ENCODE measurements at places on chromosomes 1 and 21. TPM values are rescaled to one million over a fixed set of nuclear protein-coding genes. Genes with fewer than 3 reads are reported as not detected.

Gene TTC22
- 323 TPM for total RNA-seq

Gene TNFRSF4
- not detected for total RNA-seq

DNA sequence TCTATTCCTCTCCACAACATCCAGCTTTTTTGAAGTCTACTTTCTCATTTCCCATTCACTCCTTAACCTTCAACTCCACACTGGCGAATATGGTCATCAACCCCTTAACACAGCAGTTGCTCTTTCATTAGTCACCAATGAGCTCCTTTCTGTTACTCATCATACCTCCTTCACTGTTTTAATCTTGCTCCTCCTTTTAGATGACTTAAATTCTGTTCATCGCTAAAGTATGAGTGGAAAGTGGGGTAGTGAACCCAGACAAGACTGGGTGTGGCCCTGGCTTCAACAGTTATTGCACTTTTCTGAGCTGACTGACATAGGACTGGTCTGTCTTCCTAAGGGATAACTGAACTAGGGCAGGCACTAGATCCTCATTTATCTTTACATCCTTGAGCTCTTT lies 51.3 kb downstream of the AKT3 start:
- no peaks in the 10 kb centered on the region for H3K27me3 ChIP-seq
- no peak overlapping the region for H3K27ac ChIP-seq
- no peaks in the 10 kb centered on the region for H3K36me3 ChIP-seq
- H3K4me3 ChIP-seq = no peak overlapping the region

GRCh38 chr1:234613128-234613875 lies 3.3 kb upstream of the IRF2BP2 start:
- H3K27me3 ChIP-seq = no peaks in the 10 kb centered on the region
- peak overlapping the region; percentile 100 for H3K27ac ChIP-seq
- H3K36me3 ChIP-seq = peaks cover 6% of the 10 kb centered on the region
- no peak overlapping the region for H3K4me3 ChIP-seq
- DNase-seq = no peak

Gene TFAP2E
- not detected for total RNA-seq

Gene AMY1A
- total RNA-seq = not detected

GRCh38 chr1:184518736-184519357 lies 132.0 kb downstream of the C1orf21 start:
- H3K36me3 ChIP-seq = no peaks in the 10 kb centered on the region
- no peak overlapping the region for H3K4me3 ChIP-seq
- H3K4me1 ChIP-seq = no peaks in the 10 kb centered on the region
- DNase-seq = no peak
- H3K27me3 ChIP-seq = no peaks in the 10 kb centered on the region
- H3K27ac ChIP-seq = no peak overlapping the region

Gene TSSK3
- total RNA-seq = 0.31 TPM

Gene MASP2
- total RNA-seq = not detected

Gene PCAT6
- total RNA-seq = 1.2 TPM

DNA sequence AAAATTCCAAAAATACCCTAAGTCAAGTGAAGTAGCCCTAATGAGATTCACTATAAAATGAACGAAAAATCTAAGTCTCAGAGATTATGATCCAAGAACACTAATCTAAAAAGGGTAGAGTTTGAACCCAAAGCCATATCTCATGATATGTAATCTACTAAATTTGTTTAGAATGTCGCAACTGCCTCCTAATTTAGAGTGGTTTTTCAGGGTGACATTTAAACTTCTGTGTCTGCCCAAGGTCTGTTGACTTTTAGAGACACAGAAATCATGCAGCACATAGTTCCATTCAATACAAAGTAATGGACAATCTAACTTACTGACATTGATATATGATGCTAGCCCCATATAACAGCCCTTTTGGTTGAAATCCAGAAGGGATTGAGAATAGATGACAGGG lies 28.9 kb downstream of the FMO3 start:
- no peak overlapping the region for H3K4me3 ChIP-seq
- no peaks in the 10 kb centered on the region for H3K4me1 ChIP-seq
- H3K36me3 ChIP-seq = no peaks in the 10 kb centered on the region
- no peak overlapping the region for H3K27ac ChIP-seq

Gene INAVA
- total RNA-seq = 68.9 TPM

- H3K36me3 ChIP-seq = no peaks in the 10 kb centered on the region
- H3K4me1 ChIP-seq = peaks cover 3% of the 10 kb centered on the region
- no peak overlapping the region for H3K4me3 ChIP-seq
- no peaks in the 10 kb centered on the region for H3K27me3 ChIP-seq
- no peak overlapping the region for H3K27ac ChIP-seq
Observed at GRCh38 chr1:161491472-161491871, 13.8 kb upstream of the FCGR2A start.

Gene PGBD5
- total RNA-seq = 2.2 TPM

Gene NPHS2
- total RNA-seq = not detected

- H3K4me1 ChIP-seq = no peaks in the 10 kb centered on the region
- H3K27me3 ChIP-seq = no peaks in the 10 kb centered on the region
- no peaks in the 10 kb centered on the region for H3K36me3 ChIP-seq
- DNase-seq = no peak
Observed at GRCh38 chr1:163927493-163927892, 605.7 kb downstream of the NUF2 start.

GRCh38 chr1:47906527-47907176 lies 90.5 kb downstream of the TRABD2B start:
- no peak overlapping the region for H3K4me3 ChIP-seq
- no peaks in the 10 kb centered on the region for H3K4me1 ChIP-seq
- H3K27me3 ChIP-seq = no peaks in the 10 kb centered on the region

GRCh38 chr1:40855513-40855912 lies 6.7 kb downstream of the CITED4 start:
- H3K4me1 ChIP-seq = peaks cover 1% of the 10 kb centered on the region
- no peak for DNase-seq
- no peak overlapping the region for H3K27ac ChIP-seq
- no peaks in the 10 kb centered on the region for H3K27me3 ChIP-seq
- no peaks in the 10 kb centered on the region for H3K36me3 ChIP-seq

Gene FCGR3B
- 0.53 TPM for total RNA-seq

- H3K4me1 ChIP-seq = peaks cover 14% of the 10 kb centered on the region
- H3K27ac ChIP-seq = peak overlapping the region; percentile 64
- peak overlapping the region; percentile 40 for H3K4me3 ChIP-seq
- H3K36me3 ChIP-seq = no peaks in the 10 kb centered on the region
- DNase-seq = no peak
Observed at GRCh38 chr1:39672551-39672947, 642 bp upstream of the NT5C1A start.

Gene UQCRHL
- 1.8 TPM for total RNA-seq

Gene FAM151A
- not detected for total RNA-seq

DNA sequence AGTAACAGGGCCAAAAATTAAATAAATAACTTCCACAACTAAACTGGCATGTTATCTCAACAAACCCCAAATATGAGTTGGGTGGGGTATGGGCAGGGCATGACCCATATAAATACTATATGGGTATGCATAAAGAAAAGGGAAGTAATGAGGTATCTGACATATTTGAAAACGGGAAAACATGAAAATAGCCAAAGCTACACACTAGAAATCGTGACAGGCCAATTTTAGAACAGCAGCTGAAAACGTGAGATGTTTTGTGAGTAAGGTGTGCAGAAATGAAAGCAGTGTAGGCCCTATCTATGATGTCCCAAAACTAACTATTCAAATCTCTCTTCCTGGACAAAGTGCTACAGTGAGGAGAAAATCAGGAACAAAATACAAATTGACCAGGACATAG lies 537.9 kb upstream of the NR5A2 start:
- H3K4me3 ChIP-seq = no peak overlapping the region
- no peak for DNase-seq
- H3K36me3 ChIP-seq = no peaks in the 10 kb centered on the region

DNA sequence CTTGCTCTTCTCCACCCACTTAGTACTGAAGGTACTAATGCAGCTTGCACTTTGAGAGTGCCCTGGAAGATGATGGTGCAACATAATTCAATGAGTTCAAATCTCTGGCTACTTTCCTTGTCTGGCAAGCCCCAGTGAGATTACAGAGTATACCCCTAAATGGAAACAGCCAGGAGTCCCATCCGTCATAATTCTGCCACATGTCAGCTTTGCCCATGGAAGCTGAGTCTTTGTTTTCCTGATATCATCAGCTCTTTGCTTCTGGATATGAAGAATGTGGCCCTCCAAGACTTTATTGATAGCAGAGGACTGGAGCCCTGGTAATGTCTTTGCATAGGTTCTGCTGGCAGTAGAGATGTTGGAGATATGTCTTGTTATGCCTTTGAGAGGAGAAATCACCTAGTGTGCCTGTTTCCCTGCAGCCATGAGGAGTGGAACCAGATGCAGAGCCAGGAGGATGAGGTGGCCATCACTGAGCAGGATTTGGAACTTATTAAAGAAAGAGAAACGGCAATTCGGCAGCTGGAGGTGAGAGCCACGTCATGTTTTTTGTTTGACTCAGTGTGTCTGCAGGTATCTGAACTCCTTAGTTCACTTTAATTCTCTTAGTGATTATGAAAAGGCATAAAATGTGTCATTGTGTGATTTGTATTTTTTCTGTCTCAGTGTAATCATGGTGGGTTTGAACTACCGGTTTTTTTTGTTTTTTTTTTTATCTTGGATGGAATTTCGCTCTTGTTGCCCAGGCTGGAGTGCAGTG lies 18.7 kb upstream of the PPP1R8 start:
- H3K36me3 ChIP-seq = peaks cover 25% of the 10 kb centered on the region
- no peaks in the 10 kb centered on the region for H3K4me1 ChIP-seq
- DNase-seq = no peak
- no peak overlapping the region for H3K27ac ChIP-seq
- H3K4me3 ChIP-seq = no peak overlapping the region

Gene FLAD1
- 30.9 TPM for total RNA-seq

GRCh38 chr1:57222307-57222706 lies 201.6 kb downstream of the DAB1 start:
- H3K4me3 ChIP-seq = no peak overlapping the region
- no peaks in the 10 kb centered on the region for H3K4me1 ChIP-seq
- H3K27ac ChIP-seq = no peak overlapping the region
- H3K27me3 ChIP-seq = no peaks in the 10 kb centered on the region
- no peak for DNase-seq
- H3K36me3 ChIP-seq = no peaks in the 10 kb centered on the region

Gene SPRR2E
- 3,177 TPM for total RNA-seq

DNA sequence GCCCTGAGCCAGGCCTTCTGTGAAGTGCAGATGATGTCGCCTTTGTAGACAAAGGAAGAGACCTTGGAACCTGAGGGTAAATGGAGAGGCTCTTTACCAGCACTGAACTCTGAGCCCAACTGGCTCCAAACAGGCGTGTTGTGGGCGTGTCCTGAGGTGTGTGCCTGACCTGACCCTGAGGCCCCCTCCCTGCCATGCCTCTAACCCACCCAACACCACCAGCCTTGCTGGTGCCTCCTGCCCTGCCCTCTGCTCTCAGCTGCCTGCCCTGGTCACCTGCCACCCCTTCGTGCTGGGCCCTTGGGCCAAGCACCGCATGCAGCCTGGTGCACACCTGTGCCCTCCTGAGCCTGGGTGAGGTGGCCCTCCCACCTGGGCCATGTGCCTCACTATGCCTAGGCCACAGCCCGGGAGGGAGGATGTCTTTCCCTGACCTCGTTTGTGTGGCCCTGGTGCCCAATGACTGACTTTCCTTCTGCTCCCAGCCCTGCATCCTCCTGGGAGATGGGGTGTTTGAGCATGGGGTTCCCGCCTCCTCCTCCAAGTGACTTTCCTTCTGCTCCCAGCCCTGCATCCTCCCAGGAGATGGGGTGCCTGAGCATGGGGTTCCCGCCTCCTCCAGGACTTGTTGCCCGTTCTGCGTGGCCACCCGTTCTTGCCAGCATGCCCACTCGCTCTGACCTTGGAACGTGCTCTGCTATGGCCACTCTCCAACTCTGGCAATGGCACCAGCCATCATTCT lies 157.0 kb downstream of the PCBP3 start:
- no peaks in the 10 kb centered on the region for H3K4me1 ChIP-seq
- DNase-seq = no peak
- H3K27me3 ChIP-seq = peaks cover 7% of the 10 kb centered on the region
- H3K27ac ChIP-seq = no peak overlapping the region
- H3K4me3 ChIP-seq = no peak overlapping the region
- no peaks in the 10 kb centered on the region for H3K36me3 ChIP-seq

GRCh38 chr1:99603699-99604560 lies 42.0 kb upstream of the PALMD start:
- H3K27me3 ChIP-seq = no peaks in the 10 kb centered on the region
- DNase-seq = no peak
- no peak overlapping the region for H3K4me3 ChIP-seq
- H3K4me1 ChIP-seq = peaks cover 4% of the 10 kb centered on the region
- no peaks in the 10 kb centered on the region for H3K36me3 ChIP-seq

Gene LRRC71
- total RNA-seq = not detected

DNA sequence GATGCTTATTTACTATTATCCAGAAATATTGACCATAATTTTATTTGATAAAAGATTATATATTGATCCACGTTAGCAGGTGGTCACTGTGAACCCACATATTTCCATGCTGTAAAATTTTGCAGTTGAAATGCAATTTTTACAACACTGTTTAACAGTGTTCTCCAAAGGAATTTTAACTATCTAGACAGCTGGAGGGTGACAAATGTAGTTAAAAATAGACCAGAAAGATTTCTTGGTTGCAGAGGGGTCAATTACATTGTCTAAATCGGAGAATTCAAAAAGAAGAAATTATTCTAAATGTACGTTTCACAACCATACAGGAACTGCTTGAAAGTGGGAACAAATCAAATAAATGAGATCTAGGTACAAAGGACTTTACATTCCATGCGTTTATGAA lies 625.2 kb upstream of the NCAM2 start:
- no peaks in the 10 kb centered on the region for H3K27me3 ChIP-seq
- H3K27ac ChIP-seq = no peak overlapping the region
- H3K36me3 ChIP-seq = no peaks in the 10 kb centered on the region

DNA sequence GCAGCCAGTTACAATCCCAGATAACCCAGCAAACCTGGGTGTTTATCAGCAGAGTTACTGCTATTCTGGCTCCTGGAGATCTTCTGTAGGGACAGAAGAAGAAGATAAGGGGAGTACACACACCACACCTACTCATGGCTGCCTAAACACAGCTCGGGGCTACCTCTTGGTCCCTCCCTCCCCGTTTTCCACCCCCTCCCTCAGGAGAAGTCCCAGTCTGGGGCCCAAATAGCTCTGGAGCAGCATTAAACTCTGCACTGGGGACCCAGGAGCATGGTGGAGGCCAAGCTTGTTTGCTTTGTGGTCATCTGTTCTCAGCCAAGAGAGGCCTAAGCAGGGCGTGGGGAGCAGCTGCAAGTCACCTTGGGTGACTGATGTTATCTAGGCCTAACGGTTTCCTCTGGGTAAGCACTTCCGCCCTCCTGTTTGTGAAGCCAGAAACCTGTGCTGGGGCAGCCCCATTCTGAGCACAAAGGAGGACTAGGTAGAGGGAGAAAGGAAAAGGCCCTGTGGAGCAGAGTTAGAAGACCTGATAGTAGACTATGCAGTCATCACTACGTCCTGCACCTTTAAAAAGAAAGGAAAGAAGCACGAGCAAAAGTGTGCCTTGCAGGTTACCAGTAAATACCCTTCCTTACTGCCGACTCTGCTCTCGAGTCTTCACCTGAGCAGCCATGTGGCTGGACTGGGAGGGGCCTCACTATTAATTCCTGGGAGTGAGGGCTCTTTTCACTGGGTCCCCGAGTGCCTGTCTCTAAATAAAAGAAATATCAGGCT lies 2.0 kb upstream of the RCSD1 start:
- H3K4me1 ChIP-seq = peaks cover 6% of the 10 kb centered on the region
- H3K27ac ChIP-seq = peak overlapping the region; percentile 95
- H3K36me3 ChIP-seq = no peaks in the 10 kb centered on the region
- no peaks in the 10 kb centered on the region for H3K27me3 ChIP-seq

Gene SAMD11
- total RNA-seq = 0.48 TPM
